GM13976 (cell line): ENCODE measurements at places on chromosomes 11 and 22.

DNA sequence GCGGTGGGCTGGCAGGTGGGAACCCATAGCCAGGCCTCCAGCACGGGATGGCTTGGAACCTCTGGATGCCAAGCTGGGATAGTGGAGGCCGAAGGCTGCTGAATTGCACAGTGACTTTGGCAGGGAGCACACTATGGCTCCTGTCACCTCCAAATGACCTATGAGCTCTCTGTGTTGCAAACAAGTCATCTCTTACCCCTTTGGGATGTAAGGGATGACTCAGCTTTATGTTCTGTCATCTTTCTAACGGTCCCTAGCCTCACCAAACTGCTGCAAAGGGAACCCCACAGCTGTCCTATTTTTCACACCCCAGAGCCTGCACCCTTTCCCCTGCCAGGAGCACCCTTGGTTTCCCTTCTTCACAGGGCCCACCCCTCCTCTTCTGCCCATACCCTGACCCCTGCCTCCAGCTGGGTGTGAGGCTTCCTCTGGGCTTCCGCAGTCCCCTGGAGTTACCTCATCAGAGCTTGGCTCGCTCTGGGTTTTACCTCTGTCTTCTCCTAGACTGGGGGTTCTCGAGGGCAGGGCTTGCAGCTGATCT is 2.7 kb upstream of the SCUBE1 start:
- peak; percentile 53 for DNase-seq

DNA sequence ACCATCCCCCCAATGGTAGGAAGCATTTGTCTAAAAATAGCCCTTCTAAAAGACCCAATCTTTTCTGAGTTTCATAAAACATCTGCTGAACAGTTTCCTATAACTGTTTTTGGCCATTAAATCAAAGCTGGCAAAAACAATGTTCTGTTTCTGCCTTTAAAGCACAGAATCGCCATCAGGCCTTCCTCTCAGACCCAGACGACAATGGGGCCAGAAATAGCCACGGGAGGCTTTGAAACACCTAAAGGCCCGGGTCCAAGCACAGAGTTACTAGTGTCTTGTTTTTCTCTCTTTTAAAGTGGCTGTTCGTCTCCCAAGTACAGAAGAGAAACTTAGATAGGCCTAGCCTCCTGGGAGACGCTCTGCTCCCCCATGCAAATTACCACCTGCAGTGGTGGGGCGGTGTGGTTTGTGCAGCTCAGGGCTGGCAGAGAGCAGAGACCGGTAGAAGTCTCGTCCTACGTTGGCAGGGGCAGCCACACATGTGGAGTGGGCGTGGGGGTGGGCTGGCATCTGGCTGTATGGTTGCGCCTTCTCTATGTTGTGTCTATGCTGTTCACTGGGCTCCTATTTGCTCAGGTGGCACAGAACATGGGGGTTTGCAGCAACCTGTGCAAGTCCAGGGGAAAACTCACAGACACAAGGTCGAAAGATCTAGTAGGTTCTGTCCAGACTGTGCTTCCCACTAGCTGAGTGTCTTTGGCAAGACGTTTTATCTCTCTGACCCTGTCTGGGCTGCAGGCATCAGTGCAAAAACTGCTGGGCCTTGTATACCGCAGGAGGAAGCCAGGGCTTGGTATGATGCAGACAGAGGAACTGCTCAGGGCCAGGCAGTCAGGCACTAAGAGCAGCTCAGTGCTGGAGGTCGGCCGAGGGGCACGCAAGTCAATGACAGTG is 23.6 kb upstream of the ETS1 start:
- DNase-seq, result peak; percentile 78

GRCh38 chr11:106327637-106328036 is 250.2 kb downstream of the AASDHPPT start:
- no peak for DNase-seq

GRCh38 chr11:10659339-10660216 is 34.0 kb downstream of the IRAG1 start:
- DNase-seq, result no peak

GRCh38 chr22:21778705-21779363 is 43.2 kb upstream of the YPEL1 start:
- no peak for DNase-seq

GRCh38 chr22:37117092-37117491 is 7.6 kb upstream of the TMPRSS6 start:
- no peak for DNase-seq

DNA sequence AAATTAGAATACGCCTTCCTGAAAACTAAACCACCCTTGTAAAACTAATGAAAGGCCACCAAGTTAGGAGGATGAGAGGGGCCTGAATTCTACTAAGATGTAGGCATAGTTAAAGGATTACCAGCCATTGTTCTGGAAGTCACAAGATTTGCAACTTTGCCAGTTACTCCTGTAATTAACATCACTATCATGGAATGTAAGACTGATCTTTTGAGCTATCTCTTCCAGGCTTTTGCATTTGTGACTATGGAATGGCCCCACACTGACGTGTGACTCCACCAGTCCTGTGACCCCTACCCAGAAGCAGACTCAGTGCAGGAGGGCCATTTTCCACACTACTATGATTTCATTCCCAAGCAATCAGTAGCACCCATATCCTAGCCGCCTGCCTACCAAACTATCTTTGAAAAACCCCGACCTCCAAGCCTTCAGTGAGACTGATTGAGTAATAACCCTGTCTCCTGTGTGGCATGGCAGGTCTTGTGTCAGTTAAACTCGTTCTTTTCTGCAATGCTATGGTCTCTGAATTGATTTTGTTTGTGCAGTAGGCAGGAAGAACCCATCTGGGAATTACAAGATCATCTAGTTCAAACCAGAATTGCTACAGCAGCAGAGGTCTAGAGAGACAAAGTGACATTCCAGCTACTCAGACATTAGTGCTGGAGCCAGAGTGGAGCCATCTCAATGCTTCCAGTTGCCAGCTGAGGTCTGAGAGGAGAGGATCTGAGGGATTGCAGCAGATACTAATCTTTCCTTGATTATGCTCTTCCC is 1.9 kb upstream of the CTSF start:
- DNase-seq, result no peak

DNA sequence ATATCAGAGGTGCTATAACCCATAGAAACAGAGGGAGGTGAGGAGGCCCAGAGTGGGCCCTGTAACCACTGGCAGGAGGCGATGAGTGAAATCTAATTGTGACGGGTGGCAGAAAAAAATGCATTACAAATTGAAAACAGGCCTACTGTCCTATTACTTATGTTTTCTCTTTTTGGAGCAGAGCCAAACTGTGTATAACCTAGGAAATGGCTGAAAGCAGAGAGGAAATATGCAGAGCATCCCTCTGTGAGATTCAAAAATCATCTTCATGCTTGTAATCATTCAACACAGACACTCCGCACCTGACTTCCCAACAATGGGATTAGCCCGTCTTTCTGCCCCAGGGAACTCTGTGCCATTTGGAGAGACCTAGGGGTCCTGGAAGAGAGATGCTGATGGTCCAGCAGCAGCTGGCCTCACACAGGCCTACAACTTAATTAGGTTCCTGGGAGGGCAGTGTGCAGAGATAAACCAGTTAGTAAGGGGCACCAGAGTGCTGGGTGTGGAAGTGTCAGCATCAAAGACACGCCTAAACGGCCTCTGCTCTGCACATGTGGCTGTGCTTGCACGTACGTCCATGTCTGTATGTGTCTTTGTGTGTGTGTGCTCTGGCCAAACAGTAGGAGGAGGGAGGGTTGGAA is 41.8 kb downstream of the MAP6 start:
- DNase-seq, result no peak

- DNase-seq, result peak; percentile 82
Observed at GRCh38 chr11:6402561-6402981, 12.3 kb downstream of the SMPD1 start.

GRCh38 chr11:16763746-16764145 is 25.3 kb downstream of the C11orf58 start:
- no peak for DNase-seq

GRCh38 chr11:2446590-2447252 is 1.9 kb downstream of the KCNQ1 start:
- no peak for DNase-seq

GRCh38 chr11:91608677-91609076 is 615.9 kb upstream of the FAT3 start:
- DNase-seq, result no peak

DNA sequence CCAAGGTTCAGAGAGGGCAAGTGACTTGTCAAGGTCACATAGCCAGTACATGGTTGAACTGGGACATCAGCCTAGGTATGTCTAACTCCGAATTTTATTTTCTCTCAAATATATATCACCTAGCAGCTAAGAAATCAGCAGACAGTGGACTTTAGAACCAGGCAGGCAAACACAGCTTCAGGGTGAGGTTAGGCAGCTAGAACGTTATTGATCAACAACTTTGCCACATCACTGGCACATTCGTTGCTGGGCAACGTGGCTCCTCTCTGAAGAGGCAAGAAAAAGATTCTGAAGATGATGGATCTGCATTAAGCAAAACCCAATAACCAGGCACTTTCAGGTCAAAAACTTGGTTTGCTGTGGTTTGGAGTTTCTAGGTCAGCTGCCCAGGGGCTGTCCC is 258.0 kb downstream of the KIRREL3 start:
- no peak for DNase-seq

DNA sequence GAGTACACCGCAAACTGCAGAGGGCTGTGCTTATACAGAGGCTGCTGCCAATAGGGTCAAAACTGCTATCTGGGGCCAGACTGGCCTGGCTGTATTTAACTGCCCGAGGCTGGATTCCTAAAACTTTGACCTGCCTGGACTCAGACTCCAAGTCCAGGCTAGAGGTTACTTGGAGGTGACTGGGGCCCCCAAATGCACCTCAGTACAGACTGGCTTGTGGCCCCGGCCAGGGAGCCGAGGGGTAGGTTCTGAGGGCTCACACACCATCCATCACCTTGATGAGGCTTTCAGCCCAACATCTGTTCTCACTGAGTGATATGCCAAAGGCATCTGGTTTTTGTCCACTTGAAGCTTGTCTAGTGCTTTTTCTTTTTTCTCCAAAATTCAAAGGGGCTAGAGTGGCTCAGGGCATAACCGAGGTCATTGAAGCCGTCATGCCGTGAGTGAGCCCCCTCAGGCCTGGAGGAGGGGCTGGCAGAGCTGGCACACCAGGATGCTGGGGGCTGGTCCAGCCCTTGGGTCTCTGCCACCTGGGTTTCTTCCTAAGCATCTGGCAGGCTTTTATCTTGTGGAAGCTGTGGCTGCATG is 52.4 kb upstream of the TTLL12 start:
- DNase-seq, result no peak

DNA sequence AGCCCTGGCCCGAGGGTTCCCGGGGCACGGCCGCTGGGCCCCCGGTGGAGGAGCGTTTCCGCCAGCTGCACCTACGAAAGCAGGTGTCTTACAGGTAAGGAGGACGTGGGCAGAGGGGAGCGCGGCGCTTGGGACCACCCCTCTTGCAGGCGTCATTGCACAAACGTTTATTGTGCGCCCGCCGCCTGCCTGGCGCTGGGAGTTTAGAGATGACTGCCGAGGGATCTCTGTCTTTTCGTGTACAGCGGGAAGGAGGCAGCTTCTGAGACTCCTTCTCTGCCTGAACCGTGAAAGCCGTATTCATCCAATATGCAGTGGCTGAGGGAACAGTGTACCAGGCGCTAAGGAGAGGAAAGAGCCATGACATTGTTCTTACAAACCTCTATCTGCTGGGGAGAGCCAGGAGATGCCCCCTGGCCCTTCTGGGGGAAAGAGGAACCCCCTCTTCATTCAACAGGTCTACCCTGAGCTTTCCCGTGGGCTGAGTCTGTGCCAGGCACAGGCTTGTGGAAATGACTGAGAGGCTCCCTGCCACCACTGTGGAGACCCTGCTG is 13.8 kb upstream of the DGKZ start:
- no peak for DNase-seq

DNA sequence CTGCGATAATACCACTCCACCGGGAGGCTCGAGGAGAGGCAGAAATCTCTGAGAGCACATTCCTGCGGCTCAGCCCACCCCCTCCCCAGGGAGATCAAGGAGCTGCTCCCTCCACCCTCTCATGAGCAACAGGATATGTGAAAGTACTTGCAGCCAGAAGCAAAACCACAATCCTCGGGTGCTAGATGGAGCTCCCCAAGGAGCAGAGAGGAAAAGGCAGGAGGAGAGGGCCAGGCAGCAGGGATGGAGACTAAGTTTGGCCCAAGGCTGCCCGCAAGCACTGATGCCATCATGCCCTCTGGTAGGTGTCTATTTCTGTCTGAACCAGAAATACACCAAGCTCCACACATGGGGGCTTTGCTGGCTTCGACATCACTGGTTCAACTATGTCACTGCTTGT is 22.3 kb downstream of the VPS37C start:
- no peak for DNase-seq

GRCh38 chr11:9625728-9626127 is 38.1 kb upstream of the SWAP70 start:
- DNase-seq, result no peak

DNA sequence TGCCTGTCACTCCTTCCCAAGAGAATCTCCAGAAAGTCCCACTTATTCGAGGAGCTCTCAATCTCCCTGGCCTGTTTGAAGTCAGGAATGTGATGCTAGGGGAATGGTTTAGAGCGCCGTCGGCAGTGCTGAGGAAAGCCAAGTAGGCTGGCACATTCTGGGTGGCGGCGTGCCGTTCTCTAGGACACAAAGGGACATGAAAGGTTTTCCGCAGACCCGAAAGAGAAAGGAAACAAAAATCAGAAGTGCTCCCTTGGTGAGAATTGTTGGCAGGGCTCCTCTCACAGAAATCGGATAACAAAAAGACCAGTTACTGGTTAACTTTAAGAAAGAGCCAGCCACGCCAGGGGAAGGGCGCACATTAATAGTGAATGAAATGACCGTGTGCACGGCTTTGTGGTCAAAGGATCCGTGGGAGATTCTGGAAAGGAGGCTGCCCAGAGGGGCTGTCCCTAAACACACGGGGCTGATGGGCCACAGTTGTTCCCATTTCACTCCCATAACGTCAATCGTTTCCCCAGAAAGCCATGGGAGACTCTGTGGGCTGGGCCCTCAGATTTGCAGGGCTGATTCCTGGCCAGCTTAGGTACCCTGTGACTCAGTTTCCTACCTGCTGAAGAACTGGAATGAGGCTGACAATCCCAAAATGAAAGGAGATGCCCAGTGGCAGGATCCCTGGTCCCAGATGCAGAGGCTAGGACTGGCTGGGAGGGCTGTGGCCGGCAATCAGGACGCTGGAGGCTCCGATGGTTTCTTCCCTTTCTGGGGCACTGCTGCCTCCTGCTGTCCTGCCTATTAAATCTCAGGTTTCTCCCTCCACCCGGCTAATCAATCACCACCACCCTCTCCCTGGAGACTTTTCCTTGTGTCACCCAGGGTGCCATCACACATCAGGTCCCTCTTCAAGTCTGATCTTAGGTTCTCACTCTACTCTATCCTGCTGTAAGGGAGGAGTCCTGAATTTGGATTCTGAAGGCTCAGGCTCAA is 82.3 kb downstream of the RCN1 start:
- peak; percentile 60 for DNase-seq

- DNase-seq, result no peak
Observed at GRCh38 chr11:96361778-96362177, 18.8 kb upstream of the MAML2 start.

- no peak for DNase-seq
Observed at GRCh38 chr22:38401336-38402084, 53.5 kb downstream of the KCNJ4 start.

DNA sequence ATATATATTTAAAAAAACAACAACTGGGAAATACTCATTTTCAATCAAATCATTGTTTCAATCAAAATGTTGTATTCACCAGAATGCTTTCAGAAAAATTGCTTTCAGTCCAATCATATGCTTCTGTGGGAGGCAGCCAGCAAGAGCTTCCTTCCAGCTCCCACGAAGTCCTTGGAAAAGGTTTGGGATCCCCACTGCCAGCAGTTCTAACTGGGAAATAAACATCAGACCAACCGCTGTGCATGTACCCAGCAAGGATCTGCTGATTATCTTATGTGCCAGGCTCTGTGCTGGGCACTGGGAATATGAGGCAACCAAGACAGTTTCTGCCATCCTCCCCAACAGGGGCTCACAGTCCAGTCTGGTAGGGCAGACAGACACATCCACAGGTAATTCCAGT is 10.8 kb downstream of the RPS13 start:
- no peak for DNase-seq
